Mesenchymal stem cell (in vitro differentiated cells and primary cell): ENCODE measurements at places on chromosomes 5 and 9.

GRCh38 chr5:128109138-128109537 is 25.6 kb downstream of the SLC12A2 start:
- no peak for DNase-seq

DNA sequence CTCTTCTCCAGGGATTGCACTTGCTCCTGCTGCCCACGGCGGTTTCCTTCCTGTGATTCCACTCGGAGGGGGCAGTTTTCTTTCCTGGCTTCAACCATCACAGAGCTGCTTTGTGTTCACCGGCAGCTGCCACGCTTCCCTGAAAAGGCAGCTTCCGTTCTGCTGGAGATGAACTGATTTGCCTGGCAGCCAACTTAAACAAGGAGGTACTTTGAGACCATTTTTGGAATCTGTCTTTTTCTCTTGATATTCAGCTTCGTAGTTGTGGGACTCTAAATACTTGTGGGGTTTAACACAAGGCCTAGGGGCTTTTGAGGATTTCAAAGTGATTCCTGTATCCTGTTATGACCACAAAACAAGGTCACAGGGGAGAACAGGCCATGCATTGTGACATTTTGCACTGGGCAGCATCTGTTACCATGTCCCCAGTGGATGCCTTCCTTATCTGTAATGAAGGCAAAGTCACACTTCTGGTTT is 192.0 kb downstream of the MTRR start:
- DNase-seq = no peak

DNA sequence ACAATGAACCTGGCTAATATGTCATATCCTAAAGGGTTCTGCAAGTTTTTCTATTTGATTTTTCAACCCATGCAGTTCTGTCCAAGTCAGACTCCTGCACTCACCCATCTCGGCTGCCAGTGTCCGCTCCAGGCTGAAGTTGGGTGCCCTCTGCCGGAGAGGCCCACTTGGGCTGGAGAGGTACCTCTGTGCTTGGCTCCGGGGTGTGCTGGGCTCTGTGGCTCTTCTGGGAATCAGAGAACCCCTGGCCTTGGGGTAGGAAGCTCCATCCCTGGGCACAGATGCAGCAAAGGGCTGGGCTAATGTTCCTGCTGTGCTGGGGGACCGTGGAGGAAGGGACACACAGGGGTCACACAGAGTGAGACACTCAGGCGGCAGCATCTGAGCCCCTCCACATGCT is 26.2 kb downstream of the ORM2 start:
- DNase-seq = no peak

DNA sequence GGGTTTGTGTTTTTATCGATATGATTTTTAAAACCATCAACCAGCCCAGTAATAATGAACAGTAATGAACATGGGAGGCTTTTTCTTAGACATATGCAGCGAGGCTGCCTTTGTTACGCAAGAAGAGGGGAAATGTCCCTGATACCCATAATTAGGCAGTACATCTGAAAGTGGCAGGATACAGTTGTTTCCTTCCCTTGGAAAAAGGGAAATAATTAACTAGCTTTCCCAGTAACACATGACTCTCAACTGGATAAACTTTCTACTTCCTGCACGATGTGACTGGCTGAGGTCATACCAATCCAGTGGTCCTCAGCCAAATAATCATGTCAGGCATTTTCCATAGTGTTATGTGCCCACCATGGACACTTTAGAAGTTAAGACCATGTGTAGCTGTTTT is 431.6 kb upstream of the C9orf72 start:
- no peak for DNase-seq

GRCh38 chr9:98168941-98169488 is 23.4 kb downstream of the CORO2A start:
- DNase-seq = peak; percentile 26

DNA sequence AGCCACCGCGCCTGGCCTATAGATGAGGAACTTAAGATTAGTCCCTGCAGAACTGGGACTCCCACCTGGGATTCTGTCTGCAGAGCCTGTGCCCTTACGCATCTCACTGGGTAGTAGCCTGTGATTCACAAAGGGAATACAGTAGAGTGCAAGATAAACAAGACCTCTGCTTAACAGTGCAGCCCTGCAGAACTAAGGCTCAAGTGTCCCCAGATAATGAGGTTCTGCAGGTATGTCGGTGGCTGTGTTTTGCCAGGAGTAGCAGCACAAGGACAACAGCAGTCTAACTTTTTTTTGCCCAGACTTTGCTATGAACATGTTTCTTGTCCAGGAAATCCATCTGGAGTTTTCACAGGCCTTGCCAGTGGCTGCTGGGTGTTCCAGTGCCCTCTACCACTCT is 59.7 kb downstream of the DCP2 start:
- DNase-seq = no peak

GRCh38 chr9:68732405-68733020 is 27.5 kb downstream of the PIP5K1B start:
- DNase-seq = no peak

DNA sequence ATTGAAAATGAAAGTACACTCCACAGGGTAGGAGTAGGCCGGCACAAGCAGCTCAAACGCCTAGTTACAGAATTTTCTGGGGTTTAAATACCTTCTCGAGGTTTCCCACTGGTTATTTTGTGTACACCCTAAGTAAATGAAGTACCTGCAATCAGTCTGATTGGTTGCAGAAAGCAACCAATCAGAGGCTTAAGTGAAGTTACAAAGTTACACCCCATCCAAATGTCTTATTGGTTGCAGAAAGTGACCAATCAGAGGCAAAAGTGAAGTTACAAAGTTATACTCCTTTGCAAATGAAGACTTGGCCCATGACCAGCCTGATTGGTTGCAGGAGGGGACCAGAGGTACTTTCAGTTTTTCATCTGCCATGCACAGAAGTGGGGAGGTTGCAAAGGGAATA is 33.2 kb upstream of the ERAP2 start:
- no peak for DNase-seq

- DNase-seq = no peak
Measured at GRCh38 chr5:103480246-103480645, 82.3 kb downstream of the NUDT12 start.

GRCh38 chr5:76663573-76663972 is 40.4 kb upstream of the F2RL2 start:
- DNase-seq = no peak

DNA sequence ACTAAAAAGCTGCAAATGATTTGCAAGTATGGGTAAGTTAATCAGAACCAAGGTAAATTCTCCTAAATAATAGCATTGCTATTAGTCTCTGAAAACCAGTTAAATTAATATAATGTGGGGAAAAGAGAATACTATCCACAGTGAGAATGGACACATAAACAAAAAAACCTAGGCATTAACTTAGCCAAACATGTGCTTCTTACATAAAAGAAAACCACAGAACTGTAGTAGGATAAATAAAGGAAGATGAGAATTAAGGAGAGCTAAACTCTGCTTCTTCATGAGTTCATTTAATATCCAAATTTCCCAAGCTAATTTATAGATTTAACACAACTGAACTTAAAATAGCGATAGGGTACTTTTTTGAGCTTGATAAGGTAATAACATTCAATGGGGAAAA is 31.8 kb downstream of the ABCA1 start:
- peak; percentile 33 for DNase-seq

GRCh38 chr9:90665072-90665471 is 22.4 kb upstream of the DIRAS2 start:
- DNase-seq = no peak

- peak; percentile 30 for DNase-seq
Measured at GRCh38 chr5:160262151-160263074, 33.1 kb downstream of the FABP6 start.

GRCh38 chr5:160369990-160370712 is at the start of gene C1QTNF2:
Gene C1QTNF2, minus strand, starts transcription at chr5:160370626. Its CDS starts 15,615 bp downstream, at chr5:160355011.
- DNase-seq = peak; percentile 75

- DNase-seq = no peak
Measured at GRCh38 chr5:57491369-57491965, 8.9 kb upstream of the ACTBL2 start.

GRCh38 chr9:117936185-117937130 is 232.3 kb downstream of the TLR4 start:
- no peak for DNase-seq

DNA sequence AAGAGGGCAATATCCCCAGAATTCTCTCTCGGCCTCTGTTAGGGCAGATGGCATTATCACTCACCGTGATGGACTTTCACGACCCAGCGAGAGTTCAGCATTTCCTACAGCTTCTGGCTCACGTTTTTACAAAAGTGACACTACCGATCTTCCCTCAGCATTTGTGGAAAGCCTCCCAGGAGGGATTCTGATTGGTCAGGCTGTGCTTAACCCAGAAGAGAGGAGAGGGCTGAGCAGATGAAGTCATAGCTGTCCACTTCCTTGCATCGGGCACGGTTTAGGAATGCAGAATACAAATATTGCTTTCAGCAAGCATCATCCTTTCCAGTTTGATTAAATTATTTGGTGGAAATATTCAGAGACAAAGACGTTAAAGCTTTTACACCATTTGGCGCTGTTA is 277.4 kb upstream of the MSX2 start:
- no peak for DNase-seq

DNA sequence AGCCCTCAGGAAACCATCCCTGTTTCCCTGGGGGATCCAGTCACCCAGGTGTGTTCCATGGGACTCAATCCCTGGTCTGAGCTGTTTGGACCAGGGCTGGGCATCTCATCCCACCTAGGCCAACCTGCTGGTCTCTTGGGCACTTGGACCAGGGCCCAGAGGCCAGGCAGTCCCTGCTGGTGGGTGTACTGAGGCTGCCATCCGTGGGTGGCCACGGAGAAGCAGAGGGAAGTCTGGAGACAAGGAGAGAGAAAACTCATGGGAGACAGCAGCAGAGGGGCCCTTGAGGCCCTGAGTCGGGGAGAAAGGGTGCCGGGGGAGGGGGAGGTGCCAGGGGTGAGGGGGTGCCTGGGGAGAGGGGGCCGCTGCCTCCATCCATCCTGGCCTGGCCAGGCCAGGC is 247.8 kb downstream of the PBX3 start:
- DNase-seq = no peak

- DNase-seq = no peak
Measured at GRCh38 chr5:68376935-68377334, 161.4 kb downstream of the PIK3R1 start.

- no peak for DNase-seq
Measured at GRCh38 chr5:35461530-35461929, 156.1 kb upstream of the SPEF2 start.

GRCh38 chr5:74632947-74633356 is 7.6 kb downstream of the ENC1 start:
- peak; percentile 61 for DNase-seq

- DNase-seq = peak; percentile 12
Measured at GRCh38 chr5:168076561-168076991, 214.9 kb upstream of the WWC1 start.

GRCh38 chr9:1951446-1951845 is 63.7 kb upstream of the SMARCA2 start:
- no peak for DNase-seq

DNA sequence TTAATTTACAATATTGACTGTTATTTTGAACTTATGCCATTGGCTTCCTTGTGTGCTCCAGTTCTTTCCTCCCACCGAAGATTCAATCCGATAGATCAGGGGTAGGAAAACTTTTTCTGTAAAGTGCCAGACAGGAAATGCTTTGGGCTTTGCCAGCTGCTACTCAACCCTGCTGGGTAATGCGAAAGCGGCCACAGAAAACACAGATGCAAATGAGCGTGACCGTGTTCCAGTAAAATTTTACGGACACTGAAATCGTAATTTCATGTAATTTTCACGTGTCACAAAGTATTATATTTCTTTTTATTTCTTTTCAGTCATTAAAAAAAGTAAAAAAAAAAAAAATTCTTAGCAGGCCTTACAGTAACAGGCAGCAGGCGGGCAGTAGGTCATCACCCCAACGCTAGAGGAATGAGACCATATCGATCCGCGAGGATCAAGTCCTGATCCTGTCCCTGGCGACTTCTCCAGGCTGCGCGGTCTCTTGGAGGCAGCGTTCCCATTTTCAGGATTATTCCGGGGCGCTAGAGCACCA is 599 bp downstream of the NMRK1 start:
- DNase-seq = peak; percentile 76

DNA sequence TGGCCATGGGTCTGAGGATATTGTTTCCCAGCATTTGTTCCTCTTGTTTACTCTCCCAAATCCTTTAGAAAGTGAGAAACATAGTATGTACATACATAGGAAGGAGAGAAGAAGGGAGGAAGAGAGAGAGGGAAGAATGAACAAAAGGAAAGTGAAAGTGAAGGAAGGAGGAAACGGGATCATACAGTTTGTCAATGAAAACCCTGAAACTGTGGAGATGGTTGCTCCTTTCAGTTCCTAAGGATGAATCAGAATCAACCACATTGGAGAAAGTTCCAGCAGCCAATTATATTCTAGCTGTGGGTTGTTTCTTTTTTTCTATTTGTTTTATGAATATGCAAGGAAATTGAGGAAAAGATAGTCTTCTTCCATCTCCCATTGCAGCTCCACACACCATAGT is 396.5 kb downstream of the MLLT3 start:
- no peak for DNase-seq

DNA sequence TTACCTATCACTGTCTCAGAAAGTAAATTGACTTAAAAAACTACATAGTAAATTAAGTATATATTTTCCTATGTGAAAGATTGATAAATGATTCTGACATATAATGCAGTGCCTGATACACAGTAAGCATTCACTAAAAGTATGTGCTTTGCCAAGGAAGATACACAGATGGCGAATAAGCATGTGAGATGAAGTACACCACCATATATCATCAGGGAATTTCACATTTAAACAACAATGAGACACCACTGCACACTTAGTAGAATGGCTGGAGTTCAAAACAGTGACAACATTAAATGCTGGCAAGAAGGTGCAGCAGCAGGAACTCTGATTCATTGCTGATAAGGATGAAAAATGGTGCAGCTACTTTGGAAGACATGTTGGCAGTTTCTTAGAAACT is 1118.8 kb downstream of the DTWD2 start:
- DNase-seq = no peak

DNA sequence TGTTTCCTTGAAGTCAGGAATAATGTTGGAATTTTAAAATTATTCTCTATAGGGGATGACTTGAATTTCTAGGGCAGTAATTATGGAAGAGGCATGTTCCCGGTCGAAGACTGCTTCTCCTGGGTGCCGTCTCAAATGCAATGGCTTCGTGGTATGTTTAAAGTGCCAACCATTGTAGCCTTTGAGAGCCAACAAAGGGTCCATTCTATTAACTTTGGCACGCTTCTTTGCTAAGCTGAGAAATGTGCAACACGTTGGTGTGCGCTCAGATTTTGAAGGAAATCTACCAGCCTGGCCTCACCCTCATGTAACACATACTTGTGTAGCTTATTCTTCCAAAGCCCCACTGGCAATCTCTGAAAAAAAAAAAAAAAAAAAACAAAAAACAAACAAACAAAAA is 221.2 kb upstream of the ANKH start:
- DNase-seq = no peak
